Femur (tissue), 1 donor: ENCODE measurements at places on chromosomes 16 and 17.

GRCh38 chr17:75748706-75749105 lies 16.3 kb downstream of the GALK1 start:
- no peak for DNase-seq

GRCh38 chr16:77657016-77657415 lies 65.3 kb upstream of the NUDT7 start:
- DNase-seq = no peak

- no peak for DNase-seq
These were observed 61.4 kb downstream of the MGAT5B start for GRCh38 chr17:76929601-76930000.

DNA sequence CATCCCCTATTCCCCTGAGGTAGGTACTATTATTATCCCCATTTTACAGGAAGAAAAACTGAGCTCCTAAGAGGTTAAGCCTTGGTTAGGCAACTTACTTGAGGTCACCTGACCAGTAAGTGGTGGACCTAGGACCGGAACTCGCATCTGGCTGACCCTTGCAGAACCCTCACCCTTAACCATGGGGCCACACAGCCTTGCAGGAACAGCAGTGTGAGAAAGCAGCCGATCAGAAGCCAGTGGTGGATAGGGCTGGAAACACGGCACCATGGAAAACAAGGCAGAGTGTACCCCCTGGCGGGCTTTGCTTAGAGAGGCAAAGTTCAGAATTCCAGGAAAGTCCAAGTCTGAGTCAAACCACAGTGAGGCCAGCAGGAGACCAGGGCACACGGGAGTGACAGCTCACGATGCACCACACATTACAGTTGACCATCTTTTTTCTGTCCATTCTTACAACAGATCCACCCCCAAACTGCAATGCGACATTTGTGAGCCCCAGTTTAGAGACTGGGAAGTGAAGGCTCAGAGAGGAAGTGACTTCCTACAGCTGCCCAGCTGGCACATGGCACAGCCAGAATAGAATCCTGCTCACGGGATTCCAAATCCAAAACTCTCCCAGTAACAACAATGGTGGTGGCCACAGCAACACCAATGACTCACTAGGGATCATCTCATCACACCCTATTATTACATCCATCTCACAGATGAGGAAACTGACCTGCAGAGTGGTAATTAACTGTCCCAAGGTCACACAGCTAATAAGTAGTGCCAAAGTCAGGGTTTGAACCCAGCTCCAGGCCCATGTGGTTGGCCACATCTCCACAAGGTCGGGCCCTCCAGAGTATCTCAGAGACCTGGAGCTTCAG lies 20.3 kb downstream of the KIFC3 start:
- DNase-seq = no peak

- DNase-seq = no peak
These were observed 42.4 kb downstream of the CEP112 start for GRCh38 chr17:66149562-66149961.

GRCh38 chr17:75475144-75475835 lies 18.9 kb downstream of the TMEM94 start:
- DNase-seq = no peak

GRCh38 chr17:10651927-10652326 lies 5.2 kb downstream of the MYH3 start:
- DNase-seq = no peak

DNA sequence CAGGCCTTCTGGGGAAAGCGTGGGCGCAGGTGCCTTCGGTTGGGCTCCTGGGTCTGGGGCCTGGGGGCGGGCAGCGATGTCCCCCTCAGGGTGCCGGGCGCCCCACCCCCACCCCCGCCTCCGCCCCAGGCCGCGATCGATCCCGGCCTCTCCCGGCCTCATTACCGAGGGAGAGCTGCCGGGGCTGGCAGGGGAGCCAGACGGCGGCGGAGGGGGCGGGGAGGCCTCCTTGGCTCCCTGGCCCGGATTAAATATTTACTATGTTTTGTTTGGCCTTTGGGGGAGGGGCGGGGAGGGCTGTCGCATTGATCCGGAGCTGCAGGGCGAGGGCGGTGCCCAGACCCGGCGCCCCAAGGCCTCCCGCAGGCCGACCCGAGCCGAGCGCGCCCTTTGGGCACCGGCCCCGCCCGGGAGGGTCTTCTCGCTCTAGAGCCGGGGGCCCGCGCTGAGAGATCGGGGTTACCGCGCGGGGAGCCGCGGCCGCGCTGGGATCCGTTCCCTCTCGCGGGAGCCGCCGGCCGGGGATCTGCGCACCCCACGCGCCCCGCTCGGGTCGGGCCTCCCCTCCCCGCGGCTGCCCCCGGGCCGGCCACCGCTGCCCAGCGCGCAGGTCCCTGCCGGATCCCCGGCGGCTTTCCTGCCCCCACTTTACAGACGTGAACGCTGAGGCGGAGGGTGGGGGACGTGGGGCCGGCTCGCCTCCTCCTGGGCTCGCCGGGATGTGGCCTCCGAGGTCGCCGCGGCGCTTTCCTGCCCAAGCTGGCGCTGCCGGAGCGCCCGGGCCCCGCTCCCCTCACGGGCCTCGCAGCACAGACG lies 27.0 kb downstream of the RTN4RL1 start:
- no peak for DNase-seq

DNA sequence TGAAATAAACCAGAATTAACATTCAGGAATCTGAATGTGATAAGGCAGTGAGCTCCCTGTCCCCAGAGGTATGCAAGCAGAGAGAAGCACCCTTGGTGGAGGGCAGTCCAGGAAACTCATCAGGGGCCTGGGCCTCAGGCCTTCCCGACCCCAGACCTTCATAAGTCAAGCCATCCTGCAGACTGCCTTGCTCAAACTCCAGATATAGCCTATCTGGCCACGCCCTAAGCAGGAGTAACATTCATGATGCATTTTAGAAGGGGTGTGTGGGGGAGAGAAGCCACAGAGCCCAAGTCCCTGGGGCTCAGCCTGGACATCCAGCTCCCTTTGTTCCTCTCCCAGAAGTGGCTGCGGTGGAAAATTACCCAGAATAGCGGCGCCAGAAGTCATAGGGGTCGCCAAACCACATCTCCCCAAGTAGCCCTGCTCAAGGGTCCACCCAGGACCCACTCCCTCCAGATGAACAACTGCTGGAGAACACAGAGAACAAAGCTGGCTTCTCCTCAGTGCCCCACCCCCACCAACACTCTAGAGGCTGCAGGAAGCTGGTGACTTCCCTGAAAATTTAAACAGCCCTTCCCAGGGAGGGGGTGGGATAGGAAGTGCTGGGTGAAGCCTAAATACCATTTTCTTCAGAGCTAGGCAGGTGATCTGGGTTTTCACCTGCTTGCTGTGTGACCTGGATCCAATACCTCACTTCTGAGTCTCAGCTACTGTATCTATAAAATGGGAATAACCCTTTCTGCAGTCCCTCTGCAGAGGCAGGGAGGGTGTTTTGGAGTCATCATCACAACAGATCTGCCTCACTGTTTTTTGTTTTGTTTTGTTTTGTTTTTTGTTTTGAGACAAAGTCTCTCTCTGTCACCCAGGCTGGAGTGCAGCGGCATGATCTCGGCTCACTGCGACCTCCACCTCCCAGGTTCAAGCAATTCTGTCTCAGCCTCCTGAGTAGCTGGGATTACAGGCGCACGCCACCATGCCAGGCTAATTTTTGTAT lies 1.5 kb upstream of the SREBF1 start:
- DNase-seq = peak; percentile 75

DNA sequence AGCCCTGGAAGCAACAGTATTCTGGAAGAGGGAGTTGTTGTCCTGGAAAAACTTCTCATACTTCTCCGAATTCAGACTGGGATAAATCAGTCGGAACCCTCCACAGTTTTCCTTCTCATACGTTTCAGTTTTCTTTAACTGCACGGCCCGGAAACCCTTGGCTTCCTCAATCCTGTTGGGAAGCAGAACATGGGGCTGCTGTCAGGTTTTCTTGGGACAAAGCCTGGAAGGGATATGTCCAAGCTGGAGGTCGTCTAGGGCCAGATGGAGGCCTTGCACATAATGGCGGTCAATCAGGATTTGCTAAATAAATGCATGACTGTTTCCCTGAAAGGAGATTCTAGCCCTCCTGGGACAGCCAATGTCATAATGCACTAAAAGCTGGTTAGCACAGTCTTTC lies 29.2 kb downstream of the TTLL6 start:
- peak; percentile 42 for DNase-seq

GRCh38 chr17:40283662-40284061 lies 4.0 kb upstream of the CDC6 start:
- no peak for DNase-seq

DNA sequence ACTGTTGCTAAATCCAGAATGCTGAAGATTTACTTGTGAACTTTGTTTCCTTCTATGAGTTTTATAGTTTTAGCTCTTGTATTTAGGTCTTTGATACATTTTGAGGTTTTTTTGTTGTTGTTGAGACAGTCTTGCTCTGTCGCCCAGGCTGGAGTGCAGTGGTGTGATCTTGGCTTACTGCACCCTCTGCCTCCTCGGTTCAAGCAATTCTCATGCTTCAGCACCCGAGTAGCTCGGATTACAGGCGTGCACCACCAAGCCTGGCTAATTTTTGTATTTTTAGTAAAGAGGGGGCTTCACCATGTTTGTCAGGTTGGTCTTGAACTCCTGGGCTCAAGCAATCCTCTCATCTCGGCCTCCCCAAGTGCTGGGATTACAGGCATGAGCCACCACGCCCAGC lies 14.4 kb downstream of the TENT4B start:
- DNase-seq = no peak

- no peak for DNase-seq
These were observed 42.7 kb upstream of the ICAM2 start for GRCh38 chr17:64063088-64063487.

GRCh38 chr16:10514369-10515055 lies 65.9 kb downstream of the EMP2 start:
- DNase-seq = peak; percentile 46

GRCh38 chr16:82061861-82062525 lies 26.9 kb downstream of the HSD17B2 start:
- no peak for DNase-seq

- DNase-seq = no peak
These were observed 185.0 kb upstream of the ZNF469 start for GRCh38 chr16:88197481-88198456.

GRCh38 chr16:9338510-9338909 lies 247.1 kb downstream of the HAPSTR1 start:
- DNase-seq = no peak

DNA sequence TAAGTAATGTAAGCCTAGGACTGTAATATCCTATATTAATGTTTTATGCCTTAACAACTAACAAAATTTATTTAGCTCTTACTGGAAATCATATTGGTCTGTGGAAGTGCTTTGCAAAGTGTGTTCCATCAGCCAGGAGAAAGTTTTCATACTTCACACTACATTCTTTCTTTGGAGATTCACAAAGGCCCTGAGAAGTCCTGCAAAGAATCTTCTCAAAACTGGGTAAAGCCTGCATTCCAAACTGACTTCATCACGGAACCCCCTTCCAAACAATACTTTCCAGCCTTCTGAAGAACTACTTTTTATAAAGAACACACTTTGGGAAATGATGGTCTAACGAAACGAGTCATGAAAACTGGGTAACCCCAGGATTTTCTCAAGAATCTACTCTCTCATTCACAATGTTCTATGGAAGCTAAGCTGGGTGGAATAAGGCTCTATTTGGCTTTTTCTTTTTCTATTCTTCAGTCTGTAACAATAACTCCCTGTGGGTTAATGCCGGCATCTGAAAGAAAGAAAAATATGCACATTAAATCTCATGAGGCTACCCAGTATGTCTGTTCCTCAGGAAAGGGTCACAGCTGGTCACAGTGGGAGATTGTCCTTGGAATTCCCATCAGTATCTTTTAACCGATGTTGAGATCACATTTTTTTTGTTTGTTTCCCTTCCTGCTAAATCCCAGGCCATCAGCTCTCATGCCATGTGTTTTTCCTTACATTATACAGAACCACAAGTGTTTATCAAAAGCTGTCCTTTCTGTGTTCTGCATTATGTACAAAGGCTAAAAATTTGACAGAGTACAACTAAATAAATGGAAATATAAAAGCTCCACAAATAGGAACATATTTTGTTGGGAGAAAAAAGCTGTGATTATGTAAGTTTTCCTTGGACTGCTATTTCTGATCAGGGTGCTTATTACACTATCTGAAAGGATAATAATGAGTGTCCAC lies 12.8 kb upstream of the AKAP1 start:
- no peak for DNase-seq

GRCh38 chr17:2186937-2187336 lies 116.6 kb downstream of the SMG6 start:
- no peak for DNase-seq

DNA sequence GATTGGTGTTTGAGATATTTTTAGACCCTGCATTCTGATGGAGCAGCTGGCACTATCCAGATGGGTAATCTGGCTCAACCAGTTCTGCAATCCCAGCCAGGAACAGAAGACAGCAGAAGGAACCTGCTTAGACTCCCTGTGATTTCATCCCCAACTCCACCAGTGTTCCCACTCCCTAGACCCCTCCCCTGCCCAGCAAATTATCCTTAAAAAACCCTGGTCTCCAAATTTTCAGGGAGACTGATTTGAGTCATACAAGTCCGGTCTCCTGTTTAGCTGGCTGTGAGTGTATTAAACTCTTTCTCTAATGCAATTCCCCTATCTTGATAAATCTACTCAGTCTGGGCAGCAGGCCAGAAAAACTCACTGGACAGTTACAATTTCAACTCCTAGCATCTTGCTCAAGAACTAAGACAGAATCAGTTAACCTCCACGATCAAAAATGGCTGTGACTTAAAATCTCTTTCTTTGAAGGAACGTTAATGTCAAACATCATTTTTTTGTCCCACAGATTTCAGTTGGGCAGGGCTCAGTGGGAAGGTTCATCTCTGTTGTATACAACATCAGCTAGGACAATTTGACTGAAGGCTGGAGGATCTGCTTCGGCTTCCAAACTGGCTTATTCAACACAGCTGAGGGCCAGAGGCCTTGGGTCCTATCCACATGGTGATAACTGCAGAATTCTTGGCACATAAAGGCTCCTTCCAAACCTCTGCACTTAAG lies 4.9 kb upstream of the RBL2 start:
- no peak for DNase-seq

GRCh38 chr16:87125206-87126155 lies 191.7 kb downstream of the C16orf95 start:
- DNase-seq = no peak

DNA sequence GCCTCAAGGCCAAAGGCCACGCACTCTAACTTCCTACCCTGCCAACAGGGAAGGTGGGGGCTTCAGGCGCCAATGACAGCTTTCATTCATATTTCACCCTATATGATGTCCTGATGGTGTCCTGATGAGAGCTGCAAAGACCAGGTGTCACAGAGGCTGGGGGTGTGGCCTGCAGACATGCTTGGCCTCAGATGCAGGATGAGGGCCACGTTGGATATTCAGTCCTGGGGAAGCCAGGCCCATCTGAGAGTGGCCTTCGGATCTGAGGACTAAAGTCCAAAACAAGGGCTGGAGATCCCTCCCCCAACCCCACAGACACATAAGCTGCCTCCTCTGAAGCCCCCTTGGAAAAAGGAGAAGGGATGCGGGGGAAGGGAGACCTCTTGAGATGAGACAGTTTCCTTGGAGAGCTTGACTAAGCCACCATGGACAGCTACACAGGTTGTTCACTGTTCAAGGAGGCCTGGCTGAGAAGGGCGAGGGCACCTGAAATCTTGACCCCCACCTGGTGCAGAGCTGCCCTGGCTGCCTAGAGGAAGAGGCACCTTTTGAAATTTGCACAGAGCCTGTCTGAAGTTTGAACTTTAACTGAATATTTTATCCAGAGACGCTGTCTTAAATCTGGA lies 24.3 kb upstream of the GSG1L start:
- no peak for DNase-seq

GRCh38 chr17:45147581-45148182 lies 593 bp upstream of the HEXIM1 start:
- DNase-seq = peak; percentile 92

GRCh38 chr16:9275377-9275776 lies 183.9 kb downstream of the HAPSTR1 start:
- DNase-seq = no peak

GRCh38 chr16:55571191-55571897 lies 4.9 kb downstream of the CAPNS2 start:
- DNase-seq = no peak

- no peak for DNase-seq
These were observed 1.3 kb downstream of the NLRC5 start for GRCh38 chr16:56990407-56991286.
